ENCODE measurements at places on chromosomes 12 and 14.

DNA sequence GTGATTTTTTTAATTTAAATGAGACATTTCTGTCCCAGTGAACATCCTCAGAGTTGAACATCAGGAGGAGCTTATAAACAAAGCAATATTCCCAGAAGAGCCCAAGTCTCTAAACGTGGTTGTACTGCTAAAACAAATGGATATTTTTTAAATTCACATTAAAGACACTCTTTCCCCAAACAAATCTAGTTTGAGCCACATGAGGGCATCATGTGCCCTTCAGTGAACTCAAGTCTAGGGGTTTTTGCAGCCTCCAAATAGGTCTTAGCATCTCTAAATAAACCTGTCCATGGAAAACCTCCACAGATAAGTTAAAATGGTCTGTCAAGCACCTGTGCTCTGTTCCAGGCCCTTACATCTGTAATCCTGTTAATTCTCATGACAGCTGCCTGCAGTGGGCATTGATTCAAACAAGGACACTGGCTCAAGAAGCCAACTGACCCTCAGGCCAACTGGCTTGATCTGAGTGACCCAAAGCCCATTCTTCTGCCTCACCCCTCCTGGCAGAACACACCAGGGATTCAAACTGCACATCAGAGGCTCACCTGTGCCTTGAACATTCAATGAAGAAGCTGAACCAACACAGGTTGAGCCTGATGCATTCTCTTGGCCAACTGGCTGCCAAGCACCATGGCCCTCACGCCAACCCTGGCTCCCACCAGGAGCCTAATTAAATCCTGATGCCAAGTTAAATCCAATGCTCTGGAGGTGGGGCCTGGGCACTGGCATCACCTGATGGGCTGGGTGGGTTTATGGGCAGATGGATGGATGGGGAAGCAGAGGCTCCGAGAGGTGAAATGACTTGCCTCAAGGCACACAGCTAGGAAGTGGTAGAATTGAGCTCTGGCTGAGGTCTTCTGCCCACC, 8.6 kb downstream of the ISCU start:
- no peak for DNase-seq

GRCh38 chr14:99633918-99634317, 11.0 kb upstream of the HHIPL1 start:
- no peak for DNase-seq

DNA sequence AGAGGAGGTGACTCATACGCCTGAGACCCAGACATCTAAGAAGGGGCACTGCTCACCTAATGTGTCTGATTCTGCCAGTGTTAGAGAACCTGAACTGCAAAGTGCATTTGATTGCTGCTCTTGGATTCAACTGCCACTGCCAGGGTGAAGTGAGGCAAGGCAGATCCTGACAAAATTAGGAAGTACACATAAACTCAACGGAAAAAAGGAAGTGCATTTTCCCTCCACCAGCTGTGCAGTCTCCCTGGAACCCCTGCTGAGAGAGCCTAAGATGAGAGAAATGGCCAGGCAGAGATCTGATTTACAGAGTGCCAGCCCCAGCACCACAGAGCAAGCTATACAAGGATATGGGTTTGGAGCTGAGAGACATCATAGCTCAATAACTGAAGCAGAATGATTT, 215.3 kb downstream of the SEC23A start:
- no peak for DNase-seq

DNA sequence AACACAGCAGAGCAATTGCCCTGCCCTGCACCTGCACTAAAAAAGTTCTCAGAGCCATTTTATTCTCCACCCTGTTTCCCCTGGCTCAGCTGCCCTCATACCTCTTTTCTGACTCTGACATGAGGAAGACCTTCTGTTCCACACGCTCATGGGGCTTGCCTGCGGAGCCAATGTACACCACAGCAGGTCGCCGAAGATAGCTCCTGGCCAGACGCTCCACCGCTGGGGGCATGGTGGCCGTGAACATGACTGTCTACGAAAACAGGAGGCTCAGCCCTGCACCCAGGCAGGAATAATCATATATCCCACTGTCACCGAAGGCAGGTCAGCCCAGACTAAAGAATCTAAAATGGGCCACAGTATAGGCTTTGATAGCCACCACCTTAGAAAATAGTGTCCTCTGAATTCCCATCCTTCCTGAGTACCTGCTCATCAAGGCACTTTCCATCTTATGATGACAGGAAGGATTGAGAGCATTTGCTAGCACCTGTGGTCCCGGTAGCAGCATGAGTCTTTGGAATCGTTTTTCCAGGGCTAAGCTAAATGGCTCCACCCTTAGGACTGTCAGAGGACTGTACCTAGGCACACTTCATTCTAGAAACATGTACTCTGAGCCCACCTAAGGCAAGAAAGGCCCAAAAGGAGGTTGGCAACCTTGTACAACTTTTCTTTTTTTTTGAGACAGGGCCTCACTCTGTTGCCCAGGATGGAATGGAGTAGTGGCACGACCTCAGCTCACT, 14.2 kb downstream of the CACNB3 start:
- no peak for DNase-seq

DNA sequence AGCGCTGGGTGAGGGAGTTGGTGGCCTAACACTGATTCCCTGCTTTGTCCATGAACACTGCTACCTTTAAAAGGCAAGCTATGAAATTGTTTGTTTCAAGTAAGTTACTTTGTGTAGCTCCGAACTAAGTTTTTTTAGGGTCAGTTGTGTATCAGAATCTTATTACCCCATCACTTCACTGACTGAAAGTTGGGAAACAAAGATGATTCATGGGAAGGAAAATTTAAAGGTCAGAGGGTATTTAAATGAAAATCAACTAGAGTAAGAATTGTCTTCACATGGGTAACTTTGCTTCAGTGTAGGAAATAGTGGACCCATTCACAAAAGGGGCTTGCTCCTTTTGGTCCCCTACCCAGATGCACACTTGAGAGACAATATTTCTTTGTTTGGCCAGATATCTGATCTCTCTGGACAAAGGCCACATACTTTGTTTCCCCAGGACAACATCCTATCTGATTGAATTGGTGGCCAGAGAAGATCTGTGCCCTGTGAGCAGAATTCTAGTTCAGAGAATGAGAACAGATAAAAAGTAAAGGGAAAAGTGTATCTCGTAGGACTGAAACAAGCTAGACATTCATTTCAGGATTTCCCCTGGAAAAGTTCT, 53.5 kb downstream of the RAB35 start:
- no peak for DNase-seq

DNA sequence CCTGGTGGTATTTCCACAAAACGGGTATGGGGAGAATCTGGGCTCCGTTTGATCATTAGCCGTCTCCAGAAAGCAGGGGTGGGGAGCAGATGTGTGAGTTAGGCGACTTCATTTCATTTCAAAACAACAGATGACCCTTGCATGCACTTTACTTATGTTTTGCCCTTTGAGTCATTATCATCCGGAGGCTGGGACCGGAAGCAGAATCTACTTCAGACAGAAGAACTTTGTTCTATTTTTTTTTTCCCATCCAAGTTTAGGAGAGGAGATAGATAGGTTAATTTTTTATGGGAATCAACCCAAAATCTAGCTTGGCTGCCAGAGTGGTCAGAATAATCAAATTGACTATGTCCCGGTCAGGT, 31.3 kb upstream of the CMAS start:
- DNase-seq, result no peak

- no peak for DNase-seq
Measured at GRCh38 chr14:100905166-100905565, 1.6 kb upstream of the RTL1 start.
